ENCODE measurements at places on chromosomes 7 and 10.
A peak's percentile ranks its signal among the peaks of the same experiment; 100 is the strongest.

DNA sequence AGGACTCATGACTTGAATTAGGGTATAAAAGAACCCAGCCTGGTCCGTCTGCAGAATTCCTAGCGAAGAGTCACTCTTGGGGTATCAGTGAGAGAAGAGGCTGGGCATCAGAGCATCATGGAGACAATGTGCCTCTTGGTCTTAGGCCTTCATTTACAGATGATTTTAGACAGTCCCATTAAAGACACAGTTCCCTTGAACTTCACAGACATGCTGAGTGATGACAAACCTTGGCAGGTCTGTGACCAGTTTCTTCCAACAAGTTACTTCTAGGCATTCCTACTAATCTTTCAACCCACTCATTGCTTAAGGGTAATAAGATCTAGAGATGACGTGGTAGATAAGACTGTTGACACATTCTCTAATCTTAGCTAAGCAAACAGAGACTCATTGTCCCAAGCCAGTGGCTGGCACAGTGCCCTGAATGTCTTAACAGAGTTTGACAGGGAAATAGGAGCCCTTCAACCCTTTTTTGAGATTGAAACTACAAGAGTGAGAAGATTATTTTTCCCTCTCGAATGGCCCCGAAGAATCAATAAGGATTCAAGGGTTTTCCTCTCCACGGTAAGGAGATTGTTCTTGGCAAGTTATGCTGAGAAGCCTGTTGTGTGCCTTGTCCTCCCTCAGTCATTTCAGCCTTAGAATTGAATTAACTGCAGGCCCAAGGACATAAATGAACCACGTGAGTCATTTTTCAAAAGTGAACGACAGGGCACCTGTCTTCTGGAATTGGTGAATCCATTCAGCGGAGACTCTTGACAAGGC, 281.1 kb downstream of the CCDC3 start:
- DNase-seq, result no peak

- DNase-seq, result no peak
These were observed 129.2 kb downstream of the APBB1IP start for GRCh38 chr10:26567351-26567721.

DNA sequence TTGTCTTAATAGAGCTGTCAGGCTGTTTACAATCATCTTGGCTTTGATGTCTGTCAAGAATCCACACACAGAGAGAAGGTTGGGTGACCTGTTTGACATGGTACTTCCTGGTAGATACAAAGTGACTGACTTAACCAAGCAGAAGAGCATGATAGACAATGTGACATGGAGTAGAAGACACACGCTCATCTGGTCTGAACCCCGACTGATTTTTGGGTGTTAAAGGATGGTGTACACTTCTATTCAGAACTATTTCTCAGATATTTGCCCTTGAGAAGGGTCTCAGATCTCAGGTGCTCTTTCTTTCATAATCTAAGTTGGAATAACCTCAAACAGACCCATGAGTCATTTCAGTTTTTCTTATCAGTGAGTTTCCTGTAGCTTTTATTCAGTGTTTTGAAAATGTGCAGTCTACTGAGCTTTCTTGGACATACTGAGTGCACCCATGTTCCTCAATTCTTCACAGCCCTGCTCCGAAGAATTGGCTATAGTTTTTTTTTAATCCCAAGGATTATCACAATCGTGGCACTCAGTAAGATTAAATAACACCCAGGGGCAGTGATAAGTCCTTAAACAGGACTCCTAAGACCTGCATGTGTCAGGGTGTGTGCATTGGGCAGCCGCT, 46.4 kb upstream of the NXPH1 start:
- DNase-seq, result no peak

DNA sequence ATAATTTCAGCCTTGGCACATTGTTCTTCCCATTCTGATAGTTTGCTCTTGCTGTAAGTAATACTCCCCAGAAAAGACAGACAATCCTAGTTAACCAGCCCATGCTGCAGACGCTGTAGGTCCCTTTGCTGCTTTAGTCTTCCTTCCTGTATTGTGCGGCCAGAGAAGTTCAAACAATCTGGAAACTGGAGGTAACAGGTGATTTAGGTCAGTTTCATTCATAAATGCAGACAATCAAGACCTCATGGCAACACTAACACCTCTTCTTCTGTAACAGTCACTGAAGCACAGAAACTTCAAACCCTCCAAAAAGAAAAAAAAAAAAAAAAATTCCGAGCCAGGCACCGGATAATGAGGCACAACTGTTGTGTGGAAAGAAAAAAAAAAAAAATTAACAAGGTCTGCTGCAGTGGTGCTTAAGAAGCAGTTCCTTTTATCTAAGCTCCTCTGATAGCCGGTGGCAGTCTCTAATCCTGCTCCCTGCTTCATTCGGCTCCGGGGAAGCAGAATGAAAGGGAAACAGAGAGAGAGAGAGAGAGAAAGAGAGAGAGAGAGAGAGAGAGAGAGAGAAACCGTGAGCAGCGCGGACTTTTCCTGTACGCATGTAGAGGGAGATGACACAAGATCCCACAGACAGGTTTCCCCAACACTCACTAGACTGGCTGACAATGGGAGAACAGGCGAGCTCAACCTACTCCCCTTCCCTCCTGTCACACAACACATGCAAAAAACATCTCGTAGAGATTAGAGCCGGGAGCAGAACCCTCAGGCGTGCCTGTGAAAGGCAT, at the start of gene SEMA3A:
Gene SEMA3A, minus strand, starts transcription at position 306 of the 788 bp plus-strand sequence. Its CDS starts 203 bp downstream, at position 103.
- DNase-seq, result peak; percentile 21

- DNase-seq, result no peak
These were observed 203.2 kb downstream of the AHR start for GRCh38 chr7:17501441-17502212.

DNA sequence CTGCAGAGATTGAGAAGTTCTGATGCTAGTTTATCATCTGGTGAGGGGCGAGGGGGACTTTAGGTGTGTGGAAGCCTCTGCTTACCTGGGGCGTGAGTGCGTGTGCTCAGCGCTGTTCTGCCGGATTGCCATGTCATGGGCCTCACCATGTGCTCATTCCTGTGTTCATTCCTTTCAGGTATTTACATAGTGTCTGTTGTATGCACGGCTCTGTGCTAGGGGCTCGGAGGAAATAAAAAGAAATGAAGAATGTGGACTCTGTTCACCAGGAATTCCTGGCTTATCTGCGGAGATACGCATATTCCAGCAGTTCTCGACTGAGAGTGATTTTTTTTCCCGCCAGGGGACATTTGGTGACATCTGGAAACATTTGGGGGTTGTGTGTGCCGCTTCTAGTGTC, 152.0 kb downstream of the CAMK1D start:
- no peak for DNase-seq

All from T47D (cell line).